ENCODE measurements at places on chromosomes 4 and X.

GRCh38 chr4:109977854-109978501, 65.3 kb downstream of the EGF start:
- DNase-seq, result peak; percentile 32

GRCh38 chr4:13541720-13542576, 2.4 kb downstream of the NKX3-2 start:
- DNase-seq, result no peak

DNA sequence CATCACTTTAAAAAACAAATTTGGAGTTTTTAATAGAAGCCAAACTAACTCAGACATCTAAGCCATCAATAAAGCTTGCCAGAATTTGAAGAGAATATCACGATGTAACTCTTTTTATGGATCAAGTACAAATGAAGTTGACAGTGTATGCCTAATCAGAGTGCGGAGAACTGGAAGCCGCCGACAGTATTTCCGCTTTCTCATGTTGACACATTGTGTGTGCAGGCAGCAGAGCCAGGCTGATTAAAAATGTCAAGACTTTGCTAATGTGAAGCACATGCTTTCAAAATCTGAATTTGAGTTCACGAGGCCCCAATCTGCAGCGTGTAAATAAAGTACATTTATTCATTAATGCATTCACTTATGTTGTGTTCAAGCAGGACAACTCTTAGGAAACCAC, 161.2 kb downstream of the TENM3 start:
- DNase-seq, result no peak

GRCh38 chrX:87515836-87516235, 1.8 kb upstream of the KLHL4 start:
- DNase-seq, result no peak

DNA sequence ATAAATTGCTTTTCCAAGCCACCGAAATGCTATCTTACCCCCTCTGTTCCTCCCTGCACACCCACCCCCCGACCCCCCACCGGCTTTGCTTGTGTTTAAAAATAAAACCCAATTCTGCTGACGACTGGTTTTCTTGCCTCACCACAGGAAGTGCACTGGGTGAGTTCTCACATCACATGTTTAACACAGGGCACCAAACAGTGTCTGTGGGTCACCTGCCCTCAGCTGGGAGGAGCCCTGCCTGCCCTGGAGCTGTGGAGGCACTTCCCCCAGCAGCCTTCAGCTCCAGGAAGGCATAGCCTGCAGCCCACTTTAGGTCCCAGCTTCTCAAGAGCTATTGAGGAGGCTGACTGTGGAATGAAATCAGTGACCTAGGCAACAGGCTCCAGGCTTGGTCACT, 8.8 kb downstream of the TMEM255A start:
- DNase-seq, result no peak

GRCh38 chr4:13327991-13328390, 156.1 kb downstream of the RAB28 start:
- no peak for DNase-seq

Measured in NCI-H1694 treated with DMSO at 0.1 percent for 48 hours (cell line).